ENCODE measurements at places on chromosomes 16 and 17.
A peak's percentile ranks its signal among the peaks of the same experiment; 100 is the strongest.

DNA sequence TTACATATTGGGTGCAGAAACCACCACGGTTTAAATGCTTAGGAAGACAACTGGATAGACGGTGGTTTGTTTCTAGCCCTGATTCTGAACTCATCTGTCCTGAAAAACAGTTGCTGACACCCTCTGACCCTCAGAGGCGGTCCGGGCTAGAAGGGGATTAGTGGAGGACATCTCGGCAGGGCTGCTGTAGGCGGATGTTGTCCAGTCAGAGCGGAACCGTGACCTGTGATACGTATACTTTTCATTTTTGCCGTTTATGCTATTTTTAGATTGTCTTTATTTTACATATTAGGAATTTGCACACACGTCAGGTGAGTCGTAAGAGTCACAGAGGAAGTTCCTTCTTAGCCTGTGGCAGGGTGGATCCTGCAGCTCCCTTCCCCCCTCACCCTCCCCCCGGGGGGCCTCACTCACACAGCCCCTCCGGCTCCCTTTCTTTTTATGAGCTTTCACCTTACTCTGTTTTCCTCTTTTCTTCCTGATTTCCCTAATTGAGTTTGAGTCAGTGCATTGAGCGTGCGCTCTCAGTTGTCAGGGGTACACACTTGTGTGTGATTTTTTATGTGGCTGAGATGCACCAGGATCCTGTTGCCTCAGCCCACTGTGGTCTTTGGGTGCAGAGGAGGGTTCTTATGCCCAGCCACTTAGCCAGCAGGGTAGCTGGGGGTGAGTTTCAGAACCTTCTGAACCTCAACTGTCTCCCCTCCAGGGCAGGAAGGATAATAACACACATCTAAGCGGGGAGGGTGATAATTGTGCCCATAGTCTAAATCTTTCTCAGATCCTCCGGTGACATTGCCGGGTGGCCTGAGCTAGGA lies 211.1 kb upstream of the CHMP6 start:
- DNase-seq: no peak

GRCh38 chr17:16923097-16923903 lies 48.6 kb downstream of the TNFRSF13B start:
- no peak for DNase-seq

DNA sequence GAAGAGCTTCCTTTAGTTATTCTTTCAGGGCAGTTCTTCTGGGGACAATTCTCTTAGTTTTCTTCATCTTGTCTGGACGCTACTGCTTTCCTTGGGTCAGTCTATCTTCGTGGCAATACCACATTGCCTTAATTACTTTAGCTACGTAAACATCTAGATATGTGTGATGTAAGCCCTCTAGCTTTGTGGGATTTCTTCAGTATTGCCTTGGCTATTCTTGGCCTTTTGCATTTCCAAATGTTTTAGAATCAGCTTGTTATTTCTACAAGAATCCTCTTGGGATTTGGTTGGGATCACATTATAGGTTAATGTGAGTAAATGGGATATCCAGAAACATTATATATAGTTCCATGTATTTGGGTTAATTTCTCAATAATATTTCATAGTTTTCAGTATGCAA lies 9.0 kb upstream of the ST6GALNAC2 start:
- no peak for DNase-seq

DNA sequence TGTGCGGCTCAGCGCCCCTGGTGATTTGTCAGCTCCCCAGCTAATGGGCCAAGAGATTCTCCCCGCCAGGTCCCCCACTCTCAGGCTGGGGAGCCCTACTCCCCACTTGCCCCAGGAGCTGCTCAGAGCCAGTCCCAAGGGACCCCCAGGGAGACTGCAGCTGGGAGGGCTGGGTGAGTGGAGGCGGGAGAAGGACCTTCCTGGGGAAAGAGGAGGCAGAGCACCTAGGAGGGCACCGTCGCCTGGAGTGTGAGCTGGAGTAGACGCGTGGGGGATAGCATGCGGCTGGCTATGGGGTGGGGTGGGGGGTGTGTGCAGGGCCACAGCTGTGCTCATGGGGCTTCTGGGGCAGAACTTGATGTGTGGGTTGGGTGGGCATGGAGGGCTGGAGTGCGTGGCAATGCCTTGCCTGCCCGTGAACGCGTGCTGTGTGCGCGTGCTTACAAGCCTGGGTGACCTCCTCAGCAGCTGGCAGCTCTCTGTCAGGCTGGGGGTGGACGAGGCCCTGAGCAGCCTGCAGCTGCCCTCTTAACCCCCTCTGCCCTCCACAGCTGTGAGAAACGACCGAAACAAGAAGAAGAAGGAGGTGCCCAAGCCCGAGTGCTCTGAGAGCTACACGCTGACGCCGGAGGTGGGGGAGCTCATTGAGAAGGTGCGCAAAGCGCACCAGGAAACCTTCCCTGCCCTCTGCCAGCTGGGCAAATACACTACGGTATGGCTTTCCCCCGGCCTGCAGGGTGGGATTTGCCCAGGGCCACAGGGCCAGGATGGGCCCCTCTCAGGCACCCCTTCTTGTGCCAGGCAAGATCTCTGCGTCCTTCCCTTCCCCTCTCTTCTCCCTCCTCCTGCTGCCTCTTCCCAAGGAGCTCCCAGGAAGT lies 12.9 kb downstream of the GJD3 start:
- no peak for DNase-seq

- DNase-seq: no peak
Measured at GRCh38 chr16:9072806-9073341, 18.6 kb upstream of the HAPSTR1 start.

DNA sequence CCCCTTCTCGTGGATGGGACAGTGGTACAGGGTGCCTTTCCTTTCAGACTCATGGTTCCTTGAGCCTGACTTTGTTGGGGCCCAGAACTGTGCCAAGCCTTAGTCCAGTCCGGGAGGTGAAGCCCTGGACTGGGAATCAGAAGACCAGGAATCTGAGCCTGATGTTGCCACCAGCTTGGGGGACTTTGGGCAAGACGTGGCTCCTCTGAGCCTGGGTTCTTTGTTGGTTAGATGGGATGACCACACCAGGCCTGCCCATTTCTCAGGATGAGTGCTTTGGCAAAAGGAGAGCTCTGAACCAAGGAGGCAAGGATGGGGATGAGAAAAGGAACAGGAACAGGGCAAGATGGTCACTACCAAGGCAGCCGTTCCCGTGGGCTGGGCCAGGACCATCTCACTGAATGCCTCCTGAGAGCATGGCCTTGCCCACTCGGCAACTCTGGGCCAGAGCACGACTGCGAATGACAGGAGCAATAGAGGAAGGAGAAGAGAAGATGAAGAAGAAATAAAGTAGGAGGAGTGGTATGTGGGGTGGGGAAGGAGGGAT lies 32.5 kb downstream of the PITPNM3 start:
- no peak for DNase-seq

DNA sequence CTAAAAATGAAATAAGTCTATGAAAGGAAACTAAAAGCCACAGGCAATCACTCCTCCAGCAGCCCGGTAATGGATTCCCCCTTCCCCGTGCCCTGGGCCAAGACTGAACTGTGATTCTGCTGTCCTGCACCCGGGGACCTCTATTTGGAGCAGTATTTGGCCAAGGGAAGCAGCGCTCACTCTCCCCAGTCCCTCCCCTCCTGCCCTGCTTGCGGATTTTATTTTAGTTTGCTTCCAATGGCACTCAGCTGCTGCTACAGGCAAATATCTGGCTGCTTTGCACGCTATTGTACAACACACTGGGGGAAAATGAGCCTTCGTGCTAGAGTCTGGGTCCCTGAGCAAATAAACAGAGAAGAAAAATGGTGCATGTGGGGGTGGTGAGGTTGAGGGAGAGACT lies 975.7 kb upstream of the RBFOX1 start:
- no peak for DNase-seq

DNA sequence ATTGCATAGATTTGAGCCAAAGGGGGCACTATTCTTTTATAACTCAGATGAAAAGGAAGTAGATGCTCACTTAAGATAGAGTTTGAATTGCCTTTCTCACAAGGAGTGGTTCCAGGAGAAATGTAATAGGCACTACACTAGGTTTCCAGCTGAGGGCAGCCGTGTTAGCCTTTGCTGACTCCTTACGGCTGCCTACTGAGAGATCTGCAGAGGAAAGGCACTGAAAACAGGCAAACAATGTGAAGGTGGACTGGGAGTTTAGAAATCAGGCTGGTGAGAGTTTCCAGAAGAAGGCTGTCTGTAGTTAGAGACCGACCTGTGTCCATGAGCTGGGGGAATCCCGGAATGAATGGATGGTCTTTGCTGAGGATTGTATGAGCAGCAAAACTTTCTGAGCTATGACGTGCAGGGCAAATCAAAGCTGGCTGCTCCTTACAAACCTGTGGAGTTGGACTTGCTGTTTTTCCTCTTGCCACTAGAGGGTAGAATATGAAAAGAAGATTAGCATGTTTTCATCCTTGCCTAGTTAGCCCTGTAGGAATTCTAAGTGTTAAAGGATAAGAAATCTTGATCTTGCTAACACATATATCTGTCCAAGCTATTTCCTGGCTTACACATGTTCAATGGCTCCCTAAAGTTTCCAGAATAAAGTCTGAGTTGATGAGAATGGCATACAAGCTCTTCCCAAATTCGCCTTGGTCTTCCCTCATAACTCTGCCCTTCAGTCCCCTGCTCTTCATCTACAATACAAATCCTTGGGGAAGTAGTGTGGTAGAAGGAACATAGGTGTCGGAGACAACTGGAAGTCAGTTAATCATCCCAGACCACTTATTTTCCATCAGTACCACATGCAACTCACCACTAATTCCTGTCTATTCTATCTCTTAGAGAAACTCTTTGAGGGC lies 20.1 kb upstream of the TAOK1 start:
- DNase-seq: peak; percentile 36

DNA sequence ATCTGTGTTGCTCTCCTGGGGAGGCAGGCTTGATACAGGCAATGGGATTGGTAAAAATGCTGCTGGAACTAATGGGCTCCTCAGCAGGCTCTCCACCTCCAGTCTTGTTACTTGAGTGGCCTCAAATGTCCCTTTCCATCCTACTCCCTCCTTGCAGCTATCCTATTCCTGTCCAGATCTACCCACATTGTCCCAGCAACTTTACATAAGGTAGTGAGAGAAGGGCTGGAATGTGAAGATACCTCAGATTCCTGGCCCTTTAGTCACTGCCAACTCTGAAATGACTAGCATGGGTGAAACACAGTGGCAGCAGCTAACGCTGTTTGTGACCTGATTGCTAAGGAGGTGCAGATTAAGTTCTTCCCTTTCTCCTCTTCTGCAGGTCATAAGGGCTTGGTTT lies 210.1 kb upstream of the HS3ST4 start:
- DNase-seq: no peak

DNA sequence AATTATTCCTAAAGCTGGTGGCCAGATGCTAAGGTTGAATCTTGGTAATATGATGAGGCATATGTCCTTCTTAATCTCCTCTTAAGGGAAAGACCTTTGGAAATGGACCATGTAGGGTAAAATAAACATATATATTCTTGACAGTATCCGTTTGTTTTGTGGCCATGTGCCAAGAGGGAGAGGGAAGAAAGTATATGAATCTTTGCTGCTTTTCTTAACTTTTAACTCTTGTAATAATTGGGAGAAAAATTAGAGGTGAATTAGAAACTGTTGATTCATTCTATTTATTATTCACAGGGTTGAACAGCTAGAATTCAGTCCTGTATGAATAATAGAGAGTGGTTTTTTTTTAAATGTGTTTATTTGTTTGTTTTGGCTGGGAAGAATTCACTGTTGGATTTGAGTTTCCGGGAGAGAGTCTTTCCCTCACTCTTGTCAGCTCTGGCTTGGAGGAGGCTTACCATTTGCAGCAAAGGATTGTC lies 31.6 kb downstream of the AATF start:
- DNase-seq: no peak

GRCh38 chr17:50943575-50943933 lies 77.4 kb upstream of the TOB1 start:
- peak; percentile 34 for DNase-seq

- DNase-seq: no peak
Measured at GRCh38 chr17:13776027-13776551, 174.4 kb upstream of the HS3ST3A1 start.

DNA sequence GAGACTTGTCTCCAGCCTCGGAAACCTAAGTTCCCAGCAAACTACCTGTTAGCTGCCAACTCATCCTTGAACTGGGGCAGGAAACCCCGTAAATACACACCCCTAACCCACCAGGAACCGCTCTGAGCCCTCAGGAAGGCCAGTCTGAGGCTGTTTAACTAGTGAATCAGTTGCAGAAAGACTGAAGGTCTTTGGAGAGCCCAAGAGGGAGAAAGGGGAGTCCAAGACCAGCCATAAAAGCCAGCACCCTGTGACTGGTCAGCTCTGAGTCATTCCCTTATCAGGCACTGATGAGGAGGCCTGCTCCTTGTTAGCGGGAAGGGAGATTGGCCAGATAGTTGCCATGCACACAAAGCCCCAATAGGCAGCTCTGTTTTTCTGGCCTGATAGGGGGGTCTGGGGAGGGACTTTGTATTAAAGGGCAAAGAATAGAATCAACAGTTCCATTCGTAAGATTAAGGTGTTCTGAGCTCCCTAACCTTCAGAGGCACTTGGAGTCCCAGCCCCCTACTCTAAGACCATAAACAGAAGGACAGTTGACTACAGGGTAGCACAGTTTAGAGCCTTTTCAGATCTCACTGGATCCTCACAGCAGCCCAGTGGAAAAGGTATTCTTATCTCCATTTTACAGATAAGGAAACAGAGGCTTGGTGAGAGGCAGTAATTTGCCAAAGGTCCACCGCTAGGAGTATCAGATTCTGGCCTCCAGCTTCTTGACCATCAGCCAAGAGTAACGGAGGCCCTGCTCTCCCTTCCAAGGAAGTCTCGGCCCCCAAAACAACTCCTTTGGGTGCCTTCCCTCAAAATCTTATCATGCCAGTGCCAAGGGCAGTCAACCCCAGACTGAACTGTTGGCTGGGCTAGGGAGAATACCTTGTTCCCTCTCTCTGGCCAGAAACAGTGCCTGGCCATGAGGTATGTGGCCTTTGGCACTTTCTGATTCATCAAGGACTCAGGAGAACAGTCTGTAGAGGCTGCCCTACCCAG lies 2.2 kb upstream of the KRT19 start:
- DNase-seq: no peak

DNA sequence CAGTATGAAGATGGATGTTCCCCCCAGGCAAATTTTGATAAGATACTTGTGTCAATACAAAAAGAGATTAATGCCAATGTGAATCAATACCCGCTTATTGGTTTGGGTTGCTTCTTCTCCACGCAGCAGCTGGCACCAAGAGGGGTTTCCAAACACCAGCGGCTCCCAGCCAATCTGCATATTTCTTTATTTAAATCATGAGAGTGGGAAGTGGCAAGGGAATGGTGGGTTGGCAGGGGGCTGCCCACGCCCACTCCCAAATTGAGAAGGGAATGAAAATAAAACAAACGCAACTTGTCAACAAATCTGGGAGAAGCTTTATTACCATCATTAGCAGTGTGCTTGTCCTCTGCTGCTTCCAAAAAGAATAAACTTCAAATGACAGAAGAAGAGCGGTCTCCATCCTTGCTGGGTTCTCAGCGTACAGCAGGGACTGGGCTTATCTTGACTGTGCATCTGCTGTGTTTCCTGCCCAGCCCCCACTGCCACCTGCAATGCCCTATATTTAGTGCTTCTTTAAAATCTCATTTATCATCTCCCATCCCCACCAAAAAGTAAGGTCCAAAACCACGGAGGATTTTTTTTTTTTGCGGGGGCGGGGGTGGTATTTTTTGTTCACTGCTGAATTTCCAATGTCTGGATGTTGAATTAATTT lies 34.9 kb upstream of the C16orf78 start:
- DNase-seq: no peak

GRCh38 chr16:49547448-49547847 lies 173.8 kb downstream of the C16orf78 start:
- DNase-seq: no peak

GRCh38 chr16:88383401-88384221 lies 852 bp downstream of the ZNF469 start:
- no peak for DNase-seq

Measured in liver (tissue), 10 donors.